ENCODE measurements at places on chromosomes 2 and 18. TPM values are rescaled to one million over a fixed set of nuclear protein-coding genes. Genes with fewer than 3 reads are reported as not detected.

Gene CNGA3
- 0.48 TPM for total RNA-seq

Gene SCN1A
- not detected for total RNA-seq

- DNase-seq: no peak
Observed at GRCh38 chr2:46655551-46656436, 176.4 kb downstream of the TMEM247 start.

DNA sequence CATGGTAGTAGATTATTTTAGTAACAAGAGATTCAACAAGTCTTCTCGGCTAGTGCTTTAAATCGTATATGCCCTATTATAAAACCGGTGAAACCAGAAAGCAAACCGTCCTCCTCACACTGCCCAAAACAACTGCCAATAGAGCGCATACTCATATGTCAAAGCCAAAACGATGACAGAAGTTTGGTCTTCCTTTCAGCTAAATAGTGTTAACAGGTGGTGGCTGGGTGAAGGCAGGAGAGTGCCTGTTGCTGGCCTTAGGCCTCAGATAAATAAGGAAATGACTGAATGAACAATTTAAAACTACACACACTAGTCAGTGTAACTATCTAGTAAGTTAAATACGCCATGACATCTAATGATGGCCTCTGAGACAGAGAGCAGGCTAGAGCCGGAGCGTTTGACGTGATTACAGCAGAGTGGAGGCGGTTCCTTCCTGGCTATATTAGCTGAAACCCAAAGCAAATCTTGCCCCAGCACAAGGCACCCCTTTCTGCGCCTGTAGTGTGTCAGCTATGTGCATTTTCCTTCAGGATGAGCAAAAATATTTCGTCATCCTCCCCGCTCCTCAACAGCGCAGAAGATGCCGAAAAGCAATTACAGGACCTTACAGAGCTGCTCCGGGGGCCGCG is 1.6 kb downstream of the LONRF2 start:
- no peak for DNase-seq

Gene CD226
- 0.79 TPM for total RNA-seq

DNA sequence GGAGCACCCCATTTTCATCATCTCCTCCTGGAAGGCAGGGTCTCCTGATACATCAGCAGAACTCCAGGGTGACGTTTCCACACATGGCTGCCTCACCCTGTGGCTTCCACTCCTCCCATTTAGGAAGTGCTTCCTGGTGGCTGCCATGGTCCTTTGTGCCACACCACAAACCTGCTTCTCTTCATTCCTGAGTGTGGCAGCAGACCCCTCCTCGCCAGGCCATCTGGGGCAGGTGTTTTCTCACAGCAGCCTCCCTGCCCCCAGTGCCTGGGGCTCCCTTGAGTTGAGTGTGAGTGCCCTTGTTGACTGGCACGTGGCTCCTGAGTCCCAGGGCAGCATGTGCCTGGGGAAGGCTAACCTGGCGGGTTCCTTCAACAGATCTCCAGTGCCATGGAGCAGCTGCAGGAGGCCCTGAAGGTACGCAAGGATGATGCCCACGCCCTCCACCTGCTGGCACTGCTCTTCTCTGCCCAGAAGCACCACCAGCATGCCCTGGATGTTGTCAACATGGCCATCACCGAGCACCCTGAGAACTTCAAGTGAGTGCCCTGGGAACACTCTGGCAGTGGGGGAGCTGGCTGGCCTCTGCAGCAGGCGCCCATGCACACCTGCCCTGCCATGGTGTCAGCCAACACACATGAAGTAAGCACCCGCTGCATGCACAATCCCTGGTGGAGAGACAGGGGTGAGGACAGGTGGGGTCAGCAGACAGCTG is 113.4 kb upstream of the MCFD2 start:
- DNase-seq: no peak

- DNase-seq: no peak
Observed at GRCh38 chr2:30294133-30294532, 62.8 kb downstream of the LBH start.

DNA sequence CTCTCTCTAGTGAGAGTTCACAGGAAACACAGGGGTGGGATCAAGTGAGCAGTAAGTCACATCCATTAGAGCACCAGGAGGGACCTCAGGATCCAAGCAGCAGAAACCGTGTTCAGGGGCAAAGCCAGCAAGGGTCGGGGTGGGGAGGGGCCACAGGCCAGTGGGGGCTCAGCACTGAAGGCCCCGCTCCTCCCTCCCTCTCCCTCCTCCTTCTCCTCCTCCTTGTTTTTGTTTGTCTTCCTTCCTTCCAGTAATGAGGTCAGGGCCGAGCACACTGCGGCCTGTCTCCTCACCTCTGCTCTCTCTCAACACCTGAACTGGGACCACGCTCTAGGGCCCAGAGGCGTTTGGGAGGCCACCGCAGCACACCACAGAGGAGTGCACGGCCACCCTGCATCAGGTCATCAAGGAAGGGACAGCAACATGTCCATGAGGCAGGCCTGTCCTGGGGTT is 20.9 kb downstream of the MTERF4 start:
- no peak for DNase-seq

DNA sequence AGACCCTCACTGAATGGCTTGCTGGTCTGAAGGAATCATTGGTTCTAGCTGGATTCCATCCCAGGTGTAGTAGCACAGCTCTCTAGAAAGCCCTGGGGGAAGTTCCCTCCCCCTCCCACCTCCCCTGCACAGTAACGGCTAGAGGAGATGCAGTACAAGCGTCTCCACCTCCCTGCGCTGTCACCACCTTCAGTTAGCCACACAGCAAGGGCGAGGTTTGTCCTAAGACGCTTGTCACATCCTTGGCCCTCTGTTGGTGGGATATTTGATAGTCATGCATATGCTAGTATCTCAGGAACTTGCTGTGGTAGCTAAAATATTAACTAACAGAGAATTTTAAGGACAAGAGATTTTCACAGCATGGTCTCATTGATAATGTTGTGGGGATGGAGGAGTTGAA is 19.4 kb downstream of the TRAPPC12 start:
- no peak for DNase-seq

Gene AKAIN1
- not detected for total RNA-seq

Gene POTEC
- not detected for total RNA-seq

GRCh38 chr2:182918961-182919652 is 52.7 kb upstream of the FRZB start:
- DNase-seq: no peak

Gene PXDN
- total RNA-seq: 3.1 TPM
